Pancreas (tissue), 10 donors: ENCODE measurements at places on chromosomes 16 and 17.

- no peak for DNase-seq
Measured at GRCh38 chr16:88013091-88013609, 61.9 kb downstream of the BANP start.

DNA sequence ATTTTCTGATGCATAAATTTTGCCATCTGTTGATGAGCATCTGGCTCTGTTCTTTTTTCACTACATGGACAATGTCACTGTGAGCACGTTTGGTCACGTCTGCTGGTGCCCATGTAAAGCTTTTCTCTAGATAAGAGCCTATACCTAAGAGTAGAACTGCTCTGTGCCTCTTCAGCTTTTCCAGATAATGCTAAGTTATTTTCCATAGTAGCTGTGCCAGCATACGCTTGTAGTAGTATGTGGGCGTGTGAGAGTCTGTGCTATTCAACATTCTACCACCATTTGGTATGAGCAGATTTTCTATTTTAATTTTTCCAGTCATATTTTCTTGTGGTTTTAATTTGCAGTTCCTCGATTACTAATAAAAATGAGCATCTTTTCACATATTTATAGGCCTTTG, 33.2 kb downstream of the VPS35L start:
- DNase-seq, result no peak

DNA sequence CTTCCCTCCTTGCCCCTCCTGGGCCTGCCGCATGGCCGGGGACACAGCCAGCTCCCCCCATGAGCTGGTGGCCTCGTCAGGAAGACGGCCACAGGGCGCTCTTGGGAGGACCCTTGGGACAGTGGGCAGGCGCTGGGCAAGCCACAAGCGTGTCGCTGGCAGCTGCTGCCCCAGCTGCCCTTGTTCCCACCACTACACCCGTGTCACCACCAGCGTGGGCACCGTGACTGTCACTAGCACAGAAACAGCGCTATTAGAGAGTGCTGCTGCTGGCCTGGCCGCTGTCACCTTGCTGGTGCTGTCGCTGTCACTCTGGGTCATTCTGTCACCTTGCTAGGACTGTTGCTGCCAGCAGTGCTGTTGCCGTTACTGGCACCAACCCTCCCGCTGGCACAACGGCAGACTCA, 47.2 kb downstream of the ZFPM1 start:
- DNase-seq, result peak; percentile 81

DNA sequence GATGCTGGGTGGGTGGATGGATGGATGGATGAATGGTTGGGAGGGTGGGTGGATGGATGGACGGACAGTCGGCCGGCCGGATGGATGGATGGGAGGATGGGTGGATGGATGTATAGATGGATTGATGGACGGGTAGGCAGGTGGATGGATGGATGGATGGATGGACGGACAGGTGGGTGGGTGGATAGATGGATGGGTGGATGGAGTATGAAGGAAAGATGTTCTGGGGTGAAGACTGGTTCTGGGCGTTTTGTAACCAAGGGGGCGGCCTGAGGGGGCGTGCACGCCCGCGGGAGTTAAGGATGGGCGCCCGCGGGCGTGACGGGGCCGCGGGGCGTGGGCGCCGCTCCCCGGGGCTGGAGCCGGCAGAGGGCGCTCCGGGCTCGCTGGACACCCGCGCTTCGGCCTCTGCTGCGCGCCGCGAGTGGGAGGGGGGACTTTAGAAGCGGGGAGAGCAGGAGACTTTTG, at the start of gene NECAB2:
Gene NECAB2 (plus strand): TSS at position 407 of the 468 bp plus-strand sequence. CDS start 405 bp downstream, outside the sequence.
- DNase-seq, result peak; percentile 71

DNA sequence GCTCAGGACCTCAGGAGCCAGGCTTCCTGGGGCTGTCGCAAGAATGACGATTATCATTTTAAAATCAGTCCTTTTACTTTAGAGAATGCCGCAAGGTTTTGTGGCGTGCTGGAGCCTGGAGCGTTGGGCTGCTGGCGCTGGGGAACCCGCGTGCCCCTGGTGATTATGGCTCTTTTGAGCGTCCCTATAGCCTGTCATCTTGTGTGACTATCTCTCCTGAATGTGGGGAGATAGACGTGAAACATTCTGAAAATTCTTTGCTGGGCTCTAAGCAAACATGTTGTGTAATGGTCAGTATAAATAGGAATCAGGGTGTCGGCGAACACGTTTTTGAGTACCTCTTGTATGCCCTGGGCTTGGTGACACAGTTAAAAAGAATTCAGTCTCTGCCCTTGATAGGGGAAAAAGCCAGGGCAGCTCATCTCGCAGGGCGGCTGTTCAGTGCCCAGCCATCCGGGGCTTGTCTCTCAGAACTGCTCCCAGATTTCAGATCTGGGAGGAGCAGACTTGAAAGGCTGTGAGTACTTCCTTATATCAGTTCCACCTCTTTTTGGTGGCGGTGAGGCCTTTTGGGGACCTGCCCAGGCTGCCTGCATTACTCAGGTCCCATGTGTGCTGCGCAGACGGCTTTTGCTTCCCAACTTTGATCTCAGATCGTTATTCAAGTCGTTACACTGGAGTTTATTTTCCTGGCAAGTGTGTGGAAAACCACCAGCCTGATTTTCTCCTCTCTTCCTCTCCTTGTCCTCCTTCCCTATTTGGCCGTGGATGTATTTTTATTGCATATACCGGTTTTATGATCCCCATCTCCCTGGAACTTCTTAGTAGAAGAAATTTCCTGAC, 973 bp downstream of the SLC7A6 start:
- no peak for DNase-seq

DNA sequence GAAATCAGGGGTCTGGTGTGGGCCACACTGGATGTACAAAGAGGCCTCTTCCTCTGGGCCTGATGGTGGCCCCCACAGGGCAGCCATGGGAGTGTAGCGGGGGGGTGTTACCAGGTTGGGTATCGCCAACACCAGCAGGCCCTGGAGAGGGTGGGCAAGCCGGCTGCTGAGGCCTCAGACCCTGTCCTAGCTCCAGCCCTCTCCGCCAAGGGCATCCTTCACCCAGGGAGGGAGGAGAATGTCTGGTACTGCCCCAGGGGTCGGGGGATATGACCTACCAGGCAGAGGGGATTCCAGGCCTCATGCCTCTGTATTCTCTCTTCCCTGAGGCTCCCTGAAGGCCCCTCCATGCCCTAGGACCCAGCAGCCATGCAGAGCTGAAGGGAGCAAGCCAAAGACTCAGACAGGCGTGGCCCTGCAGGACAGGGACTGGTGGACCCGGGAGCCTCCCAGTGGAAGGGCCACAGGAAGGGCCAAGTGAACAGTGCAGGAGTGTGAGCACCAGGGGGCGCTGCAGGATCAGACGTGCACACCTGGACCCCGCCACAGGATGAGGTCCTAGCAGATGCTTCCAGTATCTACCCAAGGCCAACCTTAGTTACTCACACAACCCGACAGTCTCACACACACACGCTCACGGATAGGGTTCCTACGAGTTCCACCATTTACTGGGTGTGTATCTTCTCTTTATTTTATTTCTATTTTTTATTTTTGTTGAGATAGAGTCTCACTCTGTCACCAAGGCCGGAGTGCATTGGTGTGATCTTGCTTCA, 10.9 kb upstream of the CES4A start:
- peak; percentile 89 for DNase-seq

GRCh38 chr16:49524216-49524946, 150.8 kb downstream of the C16orf78 start:
- DNase-seq, result no peak

DNA sequence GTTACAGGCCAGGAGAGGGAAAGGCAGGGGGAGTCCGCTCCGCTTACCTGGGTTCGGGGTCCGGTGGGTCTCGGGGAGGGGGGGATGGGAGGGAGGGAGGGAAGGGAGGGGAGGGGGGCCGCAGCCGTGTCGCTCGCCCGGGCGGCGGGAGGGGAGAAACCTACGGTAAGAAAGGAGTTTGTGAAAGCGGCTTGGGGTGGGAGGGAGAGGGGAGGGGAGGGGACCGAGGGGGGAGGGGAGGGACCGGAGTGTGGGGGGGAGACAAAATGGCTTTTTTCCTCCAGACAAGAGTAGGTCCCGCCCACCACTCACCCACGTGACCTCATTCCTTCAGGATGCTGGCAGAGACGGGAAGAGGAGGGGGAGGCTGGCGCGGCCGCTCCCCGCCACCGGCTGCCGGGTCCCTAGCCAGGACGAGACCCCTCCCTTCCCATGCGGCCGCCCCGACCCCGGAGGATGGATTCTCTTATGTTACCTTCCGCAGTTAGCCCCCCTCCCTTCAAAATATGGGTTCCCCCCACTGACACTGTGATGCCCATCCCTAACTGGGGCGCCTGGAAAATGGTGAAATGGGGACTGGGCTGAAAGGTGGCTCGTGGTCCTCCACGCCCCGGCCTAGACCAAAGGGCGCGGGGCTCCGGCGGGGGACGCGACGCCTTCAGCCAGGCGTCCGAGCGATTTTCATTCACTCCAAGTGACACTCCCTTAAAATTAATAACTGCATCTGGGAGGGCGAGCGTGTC, at the start of gene PCGF2:
Gene PCGF2 (minus strand): TSS at position 188 of the 743 bp plus-strand sequence. CDS start 7,934 bp downstream, outside the sequence.
- DNase-seq, result peak; percentile 84

- DNase-seq, result no peak
Measured at GRCh38 chr17:43578699-43579565, 32.8 kb upstream of the ETV4 start.

DNA sequence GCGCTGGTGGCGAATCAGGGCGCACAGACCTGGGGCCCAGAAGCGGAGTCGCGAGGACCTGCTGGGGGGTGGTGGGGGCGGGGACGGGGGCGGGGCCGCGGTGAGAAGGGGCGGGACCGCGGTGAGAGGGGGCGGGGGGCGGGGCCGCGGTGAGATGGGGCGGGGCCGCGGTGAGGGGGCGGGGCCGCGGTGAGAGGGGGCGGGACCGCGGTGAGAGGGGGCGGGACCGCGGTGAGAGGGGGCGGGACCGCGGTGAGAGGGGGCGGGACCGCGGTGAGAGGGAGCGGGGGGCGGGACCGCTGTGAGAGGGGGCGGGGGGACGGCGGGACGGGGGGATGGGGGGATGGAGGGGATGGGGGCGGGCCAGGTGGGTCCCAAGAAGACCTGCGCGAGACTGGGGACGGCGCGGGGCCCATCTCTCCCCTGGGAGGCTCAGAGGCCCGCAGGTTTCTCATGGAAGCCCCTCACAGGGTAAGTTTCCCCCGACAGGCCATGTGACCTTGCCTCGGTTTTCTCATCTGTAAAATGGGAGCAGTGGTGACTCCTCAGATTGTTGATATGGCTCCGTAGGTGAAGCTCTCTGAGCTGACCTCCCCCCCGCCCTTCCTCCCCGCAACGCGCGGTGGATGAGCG, 28.6 kb upstream of the DBNDD1 start:
- DNase-seq, result no peak

GRCh38 chr17:32266389-32267301, 1.0 kb downstream of the RHBDL3 start:
- no peak for DNase-seq

GRCh38 chr16:89264800-89265550, 47.5 kb downstream of the ZNF778 start:
- DNase-seq, result no peak

GRCh38 chr16:5616841-5617240, 519.2 kb upstream of the EEF2KMT start:
- no peak for DNase-seq

- DNase-seq, result no peak
Measured at GRCh38 chr17:49357516-49357915, 4.5 kb downstream of the ZNF652 start.

GRCh38 chr17:75875940-75876189, 2.5 kb downstream of the TRIM47 start:
- no peak for DNase-seq

GRCh38 chr17:76644995-76645394, 1.4 kb upstream of the ST6GALNAC1 start:
- peak; percentile 29 for DNase-seq

DNA sequence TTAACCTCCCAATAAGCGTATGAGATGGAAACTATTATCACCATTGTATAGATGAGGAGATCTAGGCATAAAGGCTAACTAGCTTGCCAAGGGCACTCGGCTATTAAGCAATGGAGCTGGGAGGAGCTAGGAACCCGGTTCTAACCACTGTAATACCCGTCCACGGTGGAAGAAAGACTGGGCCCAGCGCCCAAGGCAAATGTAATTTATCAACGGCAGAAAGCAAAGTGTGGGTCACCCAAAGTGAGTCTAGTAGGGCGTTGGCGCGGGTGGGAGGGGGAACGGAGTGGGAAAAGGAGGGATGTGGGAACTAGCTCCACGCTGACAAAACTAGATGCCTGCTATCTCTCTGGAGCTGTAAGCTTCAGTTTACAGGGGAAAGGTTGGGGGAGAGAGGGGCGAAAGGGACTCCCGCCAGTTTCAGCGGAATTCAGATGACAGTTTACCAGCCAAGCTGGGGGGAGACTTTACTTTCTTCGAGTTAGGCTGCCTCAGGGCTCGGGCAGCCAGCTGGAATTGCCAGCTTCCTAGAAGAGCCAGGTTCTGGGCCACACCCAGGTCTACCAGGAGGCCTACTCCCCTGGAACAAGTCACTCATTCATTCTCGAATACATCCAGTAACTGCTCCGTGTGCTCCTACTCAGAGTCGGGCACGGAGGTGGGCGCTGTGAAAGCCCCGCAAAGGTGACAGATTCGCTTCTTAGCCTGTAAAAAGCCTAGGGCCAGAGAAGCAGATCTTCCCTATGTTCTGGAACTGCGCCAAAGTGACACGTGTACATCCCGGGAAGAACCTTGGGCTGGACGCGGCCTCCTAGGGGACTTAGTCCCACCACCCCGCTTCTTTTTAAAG, 837 bp downstream of the LRRC59 start:
- DNase-seq, result peak; percentile 62

DNA sequence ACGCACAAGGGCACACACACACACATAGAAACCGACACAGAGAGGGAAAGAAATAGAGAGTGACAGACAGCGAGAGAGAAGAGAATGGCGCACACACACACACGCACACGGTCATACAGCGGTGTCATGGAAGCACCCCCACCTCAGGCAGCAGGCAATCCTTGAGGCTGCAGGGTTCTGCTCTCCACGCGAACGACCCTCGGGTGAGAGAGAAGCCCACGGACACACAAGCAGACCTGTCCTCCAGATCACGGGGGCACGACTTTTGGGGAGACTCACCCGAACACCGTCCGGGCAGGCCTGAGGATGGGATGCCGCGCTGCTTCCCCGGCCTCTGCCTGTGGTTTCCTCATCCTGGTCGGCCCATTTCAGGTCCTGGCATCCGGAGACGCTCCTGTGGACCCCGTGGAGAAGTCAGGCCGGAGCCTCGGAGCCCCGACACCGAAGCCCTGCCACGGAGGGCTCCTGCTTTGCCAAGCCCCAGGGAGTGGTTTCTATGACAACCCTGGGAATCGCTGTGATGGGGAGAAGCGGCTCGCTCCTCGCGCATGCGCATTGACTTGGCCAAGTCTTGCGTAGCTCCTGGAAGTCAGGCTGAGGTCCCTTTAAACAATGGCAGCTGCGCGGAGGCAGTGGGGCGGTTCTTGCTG, 118.2 kb upstream of the KCNJ18 start:
- peak; percentile 43 for DNase-seq

- DNase-seq, result no peak
Measured at GRCh38 chr17:41284043-41284442, 8.5 kb downstream of the KRTAP9-7 start.

- DNase-seq, result no peak
Measured at GRCh38 chr16:57999366-57999970, 1.0 kb downstream of the ZNF319 start.

DNA sequence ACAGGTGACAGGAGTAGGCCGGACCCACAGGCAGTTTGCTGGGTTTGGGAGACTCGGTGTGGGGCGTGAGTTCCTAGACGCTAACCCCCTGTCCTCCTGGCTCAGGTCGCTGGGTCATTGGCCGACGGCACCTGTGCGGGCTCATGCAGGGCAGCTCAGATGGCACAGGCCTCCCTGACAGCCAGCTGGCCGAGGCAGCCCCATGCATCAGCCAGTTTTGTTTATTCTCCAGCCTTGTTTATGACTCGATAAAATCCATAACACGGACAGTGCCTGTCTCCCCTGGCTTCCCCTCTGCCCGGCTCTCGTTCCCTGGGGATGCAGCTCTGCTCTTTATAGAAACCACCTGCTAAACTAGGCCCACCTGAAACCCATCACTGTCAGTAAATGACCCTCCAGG, 46.0 kb downstream of the SDK2 start:
- DNase-seq, result no peak

GRCh38 chr17:50263331-50264262, 10.7 kb upstream of the TMEM92 start:
- peak; percentile 26 for DNase-seq
